ENCODE measurements at places on chromosomes 1 and 21. TPM values are rescaled to one million over a fixed set of nuclear protein-coding genes. Genes with fewer than 3 reads are reported as not detected.

Gene LRRC38
- total RNA-seq: not detected

DNA sequence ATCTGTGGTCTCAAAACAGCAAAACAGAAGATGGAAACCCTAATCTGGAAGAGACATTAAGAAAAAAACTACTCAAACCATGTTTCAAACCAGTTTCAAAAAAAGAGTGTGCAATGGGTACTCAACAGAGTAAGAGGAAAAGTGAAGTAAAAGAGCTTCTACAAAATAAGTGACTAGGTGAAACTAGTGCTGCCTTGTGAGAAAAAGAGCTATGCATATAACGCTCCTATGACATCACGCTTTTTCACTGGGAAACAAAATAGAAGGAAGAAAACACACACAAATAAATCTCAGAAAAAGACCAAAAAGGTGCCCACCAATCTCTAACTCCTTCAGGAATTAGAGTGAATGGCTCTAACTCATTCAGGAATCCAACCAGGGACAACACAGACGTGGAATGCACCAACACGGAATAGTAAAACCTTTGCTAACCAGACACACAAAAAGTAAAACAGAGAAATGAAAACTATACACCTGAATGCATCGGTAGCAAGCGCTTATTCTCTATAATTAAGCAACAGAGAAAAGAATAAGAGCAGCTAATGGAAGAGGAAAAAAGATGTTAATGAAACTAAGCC is 1.3 kb downstream of the FOXJ3 start:
- no peak overlapping the region for H3K27ac ChIP-seq
- peaks cover 8% of the 10 kb centered on the region for H3K4me1 ChIP-seq
- peak overlapping the region; percentile 95 for H3K4me3 ChIP-seq
- no peak for DNase-seq

DNA sequence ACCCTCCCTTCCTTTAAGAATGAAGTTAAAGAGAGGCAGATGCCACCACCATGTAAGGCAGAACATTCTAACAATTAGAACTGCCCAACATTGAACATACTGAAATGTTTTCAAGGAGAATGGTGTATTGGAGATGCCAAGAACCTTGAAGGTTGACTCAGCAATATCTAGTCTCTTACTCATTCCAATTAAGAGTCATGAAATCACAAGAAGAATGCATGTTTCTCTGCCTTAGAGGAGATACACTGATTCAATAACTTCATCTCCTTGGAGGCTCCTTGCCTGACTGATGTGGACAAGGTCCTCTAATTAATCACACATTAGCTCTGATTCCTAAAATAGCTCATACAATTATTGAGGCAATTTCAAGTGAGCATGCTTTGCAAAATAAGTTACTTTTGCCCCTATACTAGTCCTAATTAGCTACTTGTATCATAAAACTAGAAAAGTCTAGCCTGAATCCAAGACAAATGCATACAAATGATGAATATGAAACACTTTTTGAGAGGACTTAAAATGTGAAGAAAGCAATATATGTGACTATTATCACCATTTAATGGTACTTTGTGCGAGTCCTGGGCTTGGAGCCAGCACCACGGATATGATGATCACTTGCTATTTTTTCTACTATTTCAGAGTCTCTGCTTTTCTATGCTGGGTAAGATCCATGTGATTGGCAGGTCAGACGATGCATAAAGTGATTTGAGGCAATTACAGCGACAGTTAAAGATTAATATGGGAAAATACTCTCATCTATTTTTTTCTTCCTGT is 114.5 kb downstream of the DSCAM start:
- DNase-seq: no peak
- H3K4me1 ChIP-seq: no peaks in the 10 kb centered on the region
- no peaks in the 10 kb centered on the region for H3K27me3 ChIP-seq
- H3K36me3 ChIP-seq: no peaks in the 10 kb centered on the region
- H3K27ac ChIP-seq: no peak overlapping the region

DNA sequence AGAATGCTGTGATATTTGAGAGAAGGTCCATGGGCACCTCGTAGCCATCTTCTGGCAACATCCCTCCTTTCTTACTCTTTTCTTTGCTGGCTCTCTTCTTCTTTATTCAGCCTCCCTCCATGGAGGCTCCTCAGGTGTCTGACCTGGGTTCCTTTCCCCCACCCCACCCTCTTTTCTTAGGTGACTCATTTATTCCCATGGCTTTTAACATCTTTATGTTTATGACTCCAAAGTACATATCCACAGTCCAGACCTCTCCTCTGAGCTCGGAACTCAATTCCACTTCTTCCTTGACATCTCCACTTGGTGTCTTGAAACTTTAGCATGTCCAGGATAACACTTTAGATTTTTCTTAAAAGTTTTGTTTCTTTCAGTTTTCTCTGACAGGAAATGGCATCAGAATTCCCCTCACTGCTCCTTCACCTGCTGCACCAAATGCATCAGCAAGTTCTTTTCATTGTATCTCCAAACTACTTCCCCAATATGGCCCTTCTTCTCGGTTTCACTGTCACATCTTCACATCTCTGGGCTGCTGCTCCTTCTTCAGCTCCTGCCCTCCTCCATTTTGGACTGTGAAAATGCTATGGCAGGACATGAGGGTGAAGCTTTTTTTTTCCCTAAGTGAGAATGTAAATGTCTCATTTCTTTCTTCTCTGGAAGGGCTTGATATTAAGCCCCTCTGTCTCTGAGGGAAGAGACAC is 95.9 kb downstream of the GIPC2 start:
- H3K27me3 ChIP-seq: no peaks in the 10 kb centered on the region
- H3K36me3 ChIP-seq: no peaks in the 10 kb centered on the region
- peaks cover 5% of the 10 kb centered on the region for H3K4me1 ChIP-seq
- H3K4me3 ChIP-seq: no peak overlapping the region
- DNase-seq: no peak

GRCh38 chr1:982765-983436 is 1.0 kb upstream of the PERM1 start:
- DNase-seq: no peak
- peaks cover 6% of the 10 kb centered on the region for H3K4me1 ChIP-seq
- H3K4me3 ChIP-seq: no peak overlapping the region
- H3K36me3 ChIP-seq: no peaks in the 10 kb centered on the region
- H3K27ac ChIP-seq: no peak overlapping the region

All from T-cell (primary cell).